ENCODE measurements at places on chromosomes 5 and 9. TPM values are rescaled to one million over a fixed set of nuclear protein-coding genes. Genes with fewer than 3 reads are reported as not detected.

Gene ZDHHC11
- polyA plus RNA-seq: 2.4 TPM

- DNase-seq: no peak
Measured at GRCh38 chr5:132183723-132184122, 43.9 kb downstream of the P4HA2 start.

DNA sequence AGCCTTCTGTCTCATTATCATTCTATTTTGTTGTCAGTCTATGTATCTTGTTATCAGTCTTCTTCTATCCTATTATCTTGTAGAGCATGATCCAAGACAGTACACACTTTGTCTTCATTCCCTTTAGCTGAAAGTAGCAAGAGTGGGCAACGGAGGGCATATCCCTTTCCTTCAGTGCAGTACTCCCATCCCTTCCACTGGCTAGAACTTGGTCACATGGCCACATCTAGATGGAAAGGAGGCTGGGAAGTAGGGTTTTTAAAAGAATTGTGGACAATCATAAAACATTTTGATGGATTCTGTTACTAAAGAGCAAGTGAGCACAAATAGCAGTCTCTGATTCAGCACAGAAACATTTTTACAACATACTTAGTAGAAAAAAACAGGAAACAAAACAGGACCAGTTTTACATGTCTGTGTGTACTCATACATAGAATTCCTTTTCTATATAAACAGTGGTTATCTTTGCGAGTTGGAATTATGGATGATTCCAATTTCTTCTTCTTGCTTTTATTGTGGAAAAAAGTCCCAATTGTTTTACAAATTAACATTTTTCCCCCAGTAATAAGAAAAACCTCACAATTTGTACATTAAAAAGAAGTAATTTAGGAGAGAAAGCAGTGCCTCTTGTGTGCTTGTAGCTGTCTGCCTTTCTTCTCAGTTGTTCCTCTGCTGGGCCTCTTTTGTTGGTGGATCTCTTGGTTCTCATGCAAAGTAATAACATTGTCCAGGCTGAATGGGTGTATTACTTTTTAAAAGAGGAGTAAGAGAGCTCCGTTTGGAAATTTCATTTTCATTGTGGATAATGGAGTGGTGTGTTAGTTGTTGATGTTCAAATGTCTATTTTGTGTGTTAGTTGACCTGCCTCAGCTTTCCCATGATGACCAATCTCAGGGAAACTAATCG is 410.9 kb upstream of the TRPC7 start:
- no peak for DNase-seq

DNA sequence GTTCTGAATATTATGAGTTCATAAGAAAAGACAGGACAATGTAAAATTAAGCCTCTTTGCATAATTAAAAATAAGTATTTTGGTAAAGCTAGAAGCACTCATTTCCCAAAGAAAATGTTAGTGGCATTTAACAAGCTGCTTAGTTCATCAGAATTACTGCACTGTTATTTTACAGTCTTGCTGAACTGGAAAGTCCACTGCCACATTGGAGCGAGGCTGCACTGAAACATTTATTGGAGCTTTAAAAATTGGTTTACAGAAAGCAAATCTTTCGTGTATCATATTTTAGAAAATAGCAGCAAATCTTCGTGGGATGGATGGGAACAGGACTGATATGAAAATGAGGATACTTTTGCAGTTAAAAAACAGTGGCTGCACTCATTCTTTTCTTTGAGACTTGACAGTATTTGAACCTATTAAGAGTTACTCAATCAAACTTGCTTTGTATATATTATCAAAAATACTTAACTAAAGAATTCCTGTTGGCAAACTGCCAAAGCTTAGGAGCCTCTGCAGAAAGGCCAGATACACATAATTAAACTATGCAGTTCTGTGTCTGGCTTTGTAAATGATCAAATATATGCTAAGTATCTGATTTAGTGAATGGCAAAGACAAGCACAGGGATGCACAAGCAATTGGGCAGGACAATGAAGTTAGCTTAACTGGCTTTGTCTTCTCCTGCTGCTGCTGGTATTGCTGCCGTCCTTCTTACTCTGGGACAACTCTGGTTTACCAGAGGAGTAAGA is 16.5 kb upstream of the FBXL7 start:
- DNase-seq: no peak

Gene BAAT
- polyA plus RNA-seq: not detected

DNA sequence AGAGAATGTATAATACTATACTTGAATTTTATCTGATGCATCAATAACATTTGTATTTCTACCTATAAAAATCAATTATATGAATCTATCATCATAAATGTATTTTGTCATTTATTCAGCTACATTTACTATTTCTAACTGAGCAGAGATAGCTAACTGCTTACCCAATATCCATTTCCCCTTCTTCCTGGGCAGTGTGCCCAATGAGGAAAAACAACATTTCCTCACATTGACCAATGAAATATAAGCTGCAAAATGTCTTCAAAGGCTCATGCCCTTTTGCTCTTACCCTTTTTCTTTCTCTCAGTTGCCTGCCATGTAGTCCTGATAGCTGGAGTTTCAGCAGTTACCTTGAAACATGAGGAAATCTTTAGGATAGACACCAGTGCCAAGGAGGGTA is 385.8 kb upstream of the PCSK5 start:
- DNase-seq: peak; percentile 10

Gene UBE2D2
- polyA plus RNA-seq: 106 TPM

GRCh38 chr9:132446887-132447286 is 36.9 kb downstream of the CFAP77 start:
- no peak for DNase-seq

GRCh38 chr9:109121232-109121796 is 1.6 kb upstream of the TMEM245 start:
- no peak for DNase-seq

DNA sequence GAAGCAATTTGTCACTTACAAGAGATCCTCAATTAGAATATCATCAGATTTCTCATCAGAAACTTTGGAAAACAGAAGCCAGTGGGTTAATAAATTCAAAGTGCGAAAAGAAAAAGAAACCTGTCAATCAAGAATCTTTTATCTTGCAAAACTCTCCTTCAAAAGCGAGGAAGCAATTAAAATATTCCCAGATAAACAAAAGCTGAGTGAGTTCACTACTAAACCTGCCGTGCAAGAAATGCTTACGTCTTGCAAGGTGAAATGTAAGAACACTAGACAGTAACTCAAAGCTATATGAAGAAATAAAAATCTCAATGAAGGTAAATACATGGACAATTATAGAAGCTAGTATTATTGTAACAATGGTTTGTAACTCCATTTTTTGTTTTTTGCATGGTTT is 62.8 kb upstream of the IL33 start:
- peak; percentile 29 for DNase-seq

- DNase-seq: no peak
Measured at GRCh38 chr5:179408611-179409010, 63.4 kb upstream of the ADAMTS2 start.

GRCh38 chr5:1343931-1344901 is 683 bp downstream of the CLPTM1L start:
- no peak for DNase-seq

DNA sequence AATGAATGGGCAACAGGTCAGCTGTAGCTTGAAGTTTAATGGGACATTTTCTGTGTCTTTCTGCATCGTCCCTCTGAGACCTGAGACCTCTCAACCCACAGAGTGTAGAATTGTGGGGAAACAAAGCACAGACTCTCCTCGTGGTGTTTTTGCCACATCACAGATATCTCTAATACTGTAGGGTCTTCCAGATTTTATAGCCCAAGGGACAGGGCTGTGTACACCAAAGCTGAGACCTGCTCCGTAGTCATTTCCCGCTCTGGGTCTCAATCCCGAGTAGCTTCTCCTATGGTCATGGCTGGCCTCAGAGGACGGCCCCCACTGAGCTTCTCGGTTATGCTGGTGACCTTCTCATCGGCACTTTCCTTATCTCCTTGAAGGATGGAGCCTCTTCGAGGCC is 14.9 kb upstream of the CLK4 start:
- no peak for DNase-seq

DNA sequence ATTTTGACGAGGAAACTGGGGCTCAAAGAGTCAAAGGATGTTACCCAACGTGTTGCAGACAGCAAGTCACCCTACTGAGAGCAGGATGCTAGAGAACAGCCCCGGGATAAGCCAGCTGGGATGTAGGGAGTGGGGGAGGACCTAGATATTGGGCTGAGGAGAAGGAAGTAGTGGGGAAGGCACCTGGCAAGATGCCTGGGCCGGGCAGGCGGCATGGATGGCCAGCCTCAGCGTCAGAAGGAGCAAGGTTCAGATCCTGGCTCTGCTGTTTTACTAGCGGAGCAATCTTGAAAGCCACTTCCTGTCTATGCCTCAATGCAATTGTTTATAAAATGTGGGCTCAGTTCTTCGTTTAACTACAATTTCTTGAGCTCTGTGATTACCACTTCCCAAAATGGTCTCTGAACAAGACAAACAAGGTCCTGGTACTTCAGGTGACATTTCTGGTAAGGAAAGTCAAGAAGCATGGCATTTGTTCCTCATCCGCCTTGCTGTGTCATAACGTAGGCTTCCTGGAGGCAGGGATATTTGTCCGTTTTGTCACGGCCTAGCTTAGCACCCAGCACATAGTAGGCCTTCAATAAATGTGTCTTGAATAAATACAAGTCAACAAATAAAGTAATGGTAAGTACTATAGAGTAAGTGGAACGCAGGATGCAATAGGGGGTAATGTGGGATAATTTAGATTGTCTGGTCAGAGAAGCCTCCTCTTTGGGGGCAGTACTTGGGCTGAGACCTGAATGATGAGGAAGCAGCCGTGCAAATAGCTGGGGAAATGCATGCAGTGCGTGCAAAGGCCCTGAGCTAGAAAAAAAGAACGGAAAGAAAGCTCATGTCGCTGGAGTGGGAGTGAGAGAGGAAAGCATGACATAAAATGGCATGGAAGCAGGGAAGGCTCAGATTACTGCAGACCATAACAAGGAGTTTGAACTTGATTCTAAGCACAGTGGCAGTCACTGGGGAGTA is 70.5 kb downstream of the SMIM23 start:
- no peak for DNase-seq

DNA sequence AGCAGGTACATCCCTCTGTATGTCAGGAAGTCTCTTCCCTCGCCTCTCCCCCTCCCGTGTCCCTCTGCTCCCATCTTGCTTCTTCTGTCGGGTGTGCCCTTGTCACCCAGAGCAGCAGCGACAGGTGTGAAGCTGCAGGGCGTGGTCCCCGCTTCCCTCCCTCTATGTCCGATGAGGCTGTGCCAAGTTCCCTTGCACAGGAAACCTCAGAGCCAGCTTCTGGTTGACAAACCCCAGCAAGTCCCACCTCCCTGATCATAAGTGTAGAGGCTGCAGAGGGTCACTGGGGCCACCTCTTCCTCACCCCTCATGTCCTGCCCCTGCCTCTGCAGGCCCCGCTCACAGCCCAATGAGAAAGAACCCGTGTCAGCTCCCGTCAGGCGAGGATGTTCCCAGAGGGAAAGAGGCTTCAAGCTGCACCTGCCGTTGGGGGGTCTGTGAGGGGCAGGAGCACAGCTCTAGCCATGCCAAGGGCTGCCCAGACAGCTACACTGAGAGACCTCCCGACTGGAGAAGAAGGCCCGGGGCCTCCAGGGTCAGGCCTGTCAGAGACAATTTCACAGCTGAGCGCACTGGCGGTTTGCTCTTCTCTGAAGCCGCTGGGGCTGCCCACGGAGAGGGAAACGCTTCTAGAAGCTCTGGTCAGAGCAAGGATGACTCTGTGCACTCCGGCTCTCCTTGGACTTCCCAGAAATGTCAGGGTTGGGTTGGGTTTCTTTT is 73.3 kb downstream of the AK8 start:
- no peak for DNase-seq

GRCh38 chr5:142222866-142223558 is 101.8 kb downstream of the SPRY4 start:
- no peak for DNase-seq

GRCh38 chr5:3385991-3386519 is 209.6 kb upstream of the IRX1 start:
- DNase-seq: no peak

DNA sequence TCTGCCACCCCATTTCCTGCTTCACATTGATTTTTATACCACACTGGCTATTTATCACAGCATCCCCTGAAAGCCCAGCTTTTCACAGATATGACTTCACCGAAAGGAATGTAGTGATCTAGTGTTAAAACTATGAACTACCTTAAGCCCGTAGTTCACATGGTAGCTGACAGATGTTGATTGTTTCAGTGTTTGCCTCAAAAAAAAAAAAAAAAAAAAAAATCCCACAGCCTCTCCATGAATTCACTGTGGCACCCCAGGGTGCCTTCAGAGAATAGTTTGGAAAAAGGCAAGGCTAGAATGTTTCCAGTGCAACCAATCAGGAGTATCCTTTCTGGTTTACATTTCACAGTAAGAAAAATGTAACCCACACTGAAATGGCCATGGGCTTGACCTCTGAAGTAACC is 37.1 kb downstream of the GLIS3 start:
- DNase-seq: no peak

Gene CACNA1B
- 0.03 TPM for polyA plus RNA-seq

- no peak for DNase-seq
Measured at GRCh38 chr5:76692651-76693050, 23.3 kb upstream of the F2R start.

- DNase-seq: no peak
Measured at GRCh38 chr9:81579381-81579780, 110.0 kb downstream of the TLE1 start.

DNA sequence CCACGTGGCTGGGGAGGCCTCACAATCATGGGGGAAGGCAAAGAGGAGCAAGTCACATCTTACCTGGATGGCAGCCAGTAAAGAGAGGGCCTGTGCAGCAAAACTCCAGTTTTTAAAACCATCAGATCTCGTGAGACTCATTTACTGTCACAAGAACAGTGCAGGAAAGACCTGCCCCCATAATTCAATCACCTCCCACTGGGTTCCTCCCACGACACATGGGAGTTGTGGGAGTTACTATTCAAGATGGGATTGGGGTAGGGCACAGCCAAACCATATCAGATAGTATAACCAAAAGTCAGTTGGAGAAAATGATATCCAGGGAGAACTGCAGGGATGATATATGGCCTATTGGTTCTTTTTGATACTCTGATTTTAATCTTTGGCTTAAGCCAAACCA is 10.0 kb upstream of the CAVIN4 start:
- no peak for DNase-seq
